ENCODE measurements at places on chromosomes 5 and 9.

- no peak for DNase-seq
Measured at GRCh38 chr5:129500101-129500500, 40.0 kb downstream of the ADAMTS19 start.

DNA sequence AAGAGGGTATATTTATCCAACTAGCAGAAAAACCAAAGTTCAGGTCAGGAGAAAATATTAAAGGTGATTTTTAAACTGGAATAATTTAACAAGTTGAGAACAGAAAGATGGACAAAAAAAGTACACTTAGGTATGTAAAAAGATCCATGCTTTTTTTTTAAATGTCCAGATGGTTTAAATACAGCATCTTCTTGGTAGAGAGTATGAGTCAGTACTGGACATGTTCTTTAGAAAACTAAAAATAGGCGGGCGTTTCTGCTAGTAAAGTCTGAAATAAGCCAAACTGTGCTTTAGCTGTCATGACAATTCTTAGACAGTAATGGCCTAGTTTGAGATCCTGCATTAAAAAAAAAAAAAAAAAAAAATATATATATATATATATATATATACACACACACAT is 255.9 kb upstream of the ST8SIA4 start:
- DNase-seq, result no peak

- DNase-seq, result no peak
Measured at GRCh38 chr5:172860520-172861443, 26.7 kb downstream of the ERGIC1 start.

GRCh38 chr5:179803651-179804554 is 2.8 kb downstream of the MGAT4B start:
- no peak for DNase-seq

DNA sequence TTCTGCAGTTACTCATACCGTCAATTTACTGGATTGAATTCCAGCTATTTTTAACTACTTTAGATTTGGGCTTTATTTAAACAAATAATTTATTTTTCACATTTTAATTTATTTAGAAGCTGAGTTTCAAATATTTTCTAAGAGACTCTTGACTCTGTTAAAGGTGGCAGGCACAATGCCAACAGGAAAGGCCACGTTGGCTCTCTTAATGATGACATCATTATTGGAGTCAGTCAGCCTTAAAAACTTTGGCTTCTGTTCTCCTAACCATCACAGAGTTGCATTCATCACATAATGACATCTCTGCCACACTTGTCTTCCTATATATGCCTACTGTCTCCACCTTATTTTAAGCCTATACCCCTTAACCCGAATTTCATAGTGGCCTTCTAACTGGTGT is 172.3 kb upstream of the PLPPR1 start:
- DNase-seq, result no peak

GRCh38 chr5:2192496-2192895 is 309.8 kb upstream of the IRX4 start:
- no peak for DNase-seq

DNA sequence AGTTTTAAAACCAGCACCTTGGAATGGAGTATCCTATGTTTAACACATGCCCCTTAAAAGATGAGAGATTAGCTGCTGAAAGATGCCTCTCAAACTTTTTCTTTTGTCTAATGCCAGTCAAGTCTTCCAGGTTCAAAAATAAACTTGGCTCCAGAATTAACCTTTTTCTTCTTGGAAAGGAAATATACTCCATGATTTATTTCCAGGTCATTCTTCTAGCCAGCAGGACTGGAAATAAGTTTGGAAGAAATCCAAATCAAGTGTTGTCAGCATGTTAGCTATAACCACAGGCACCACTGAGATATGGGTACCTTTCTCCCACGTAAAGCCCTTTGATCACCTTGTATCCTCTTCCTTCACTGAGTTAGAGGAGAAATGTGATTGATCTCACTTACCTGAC is 56.1 kb downstream of the NLN start:
- no peak for DNase-seq

DNA sequence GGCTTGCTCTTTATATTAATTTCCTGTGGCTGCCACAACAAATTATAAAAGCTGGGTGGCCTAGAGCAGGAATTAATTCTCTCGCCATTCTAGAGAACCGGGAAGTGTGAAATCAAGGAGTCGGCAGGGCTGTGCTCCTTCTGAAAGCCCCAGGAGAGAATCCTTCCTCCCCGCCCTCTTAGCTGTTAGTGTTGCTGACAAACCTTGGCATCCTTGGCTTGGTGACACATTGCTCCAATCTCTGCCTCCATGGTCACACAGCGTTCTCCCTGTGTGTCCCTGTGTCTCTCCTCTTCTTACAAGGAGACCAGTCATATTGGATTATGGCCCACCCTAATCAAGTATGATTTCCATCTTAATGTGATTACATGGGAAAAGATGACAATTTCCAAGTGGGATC is 55.9 kb upstream of the NEURL1B start:
- DNase-seq, result no peak

DNA sequence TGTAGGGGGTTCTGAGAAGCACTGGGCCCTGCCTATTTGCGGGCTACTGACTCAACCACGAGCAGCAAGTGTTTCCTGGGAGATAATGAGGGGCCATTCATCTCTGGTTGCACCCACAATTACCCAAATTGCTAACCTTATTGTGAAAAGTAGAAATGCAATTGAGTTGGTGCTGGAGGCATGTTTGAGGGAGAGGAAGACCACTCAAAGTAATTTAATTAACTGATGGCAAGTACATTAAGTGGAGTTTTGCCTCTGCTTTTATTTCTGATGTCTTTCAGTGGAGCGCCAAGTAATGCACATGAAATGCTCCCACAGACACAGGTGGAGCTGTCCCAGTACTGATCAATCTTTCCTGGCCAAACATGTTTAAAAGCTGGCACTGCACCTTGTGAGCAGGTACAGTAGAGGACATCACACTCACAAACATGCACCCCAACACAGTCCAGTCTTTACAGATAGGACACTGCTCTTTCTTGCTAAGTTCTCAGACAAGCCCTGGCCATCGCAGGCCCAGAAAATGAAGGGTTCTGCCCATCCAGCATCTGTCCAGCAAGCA is 195.4 kb downstream of the HSPA4 start:
- no peak for DNase-seq

- DNase-seq, result no peak
Measured at GRCh38 chr5:15267966-15268365, 232.0 kb upstream of the FBXL7 start.

- no peak for DNase-seq
Measured at GRCh38 chr5:85488295-85488694, 1103.6 kb upstream of the EDIL3 start.

GRCh38 chr5:88673253-88674105 is 209.5 kb downstream of the MEF2C start:
- no peak for DNase-seq

DNA sequence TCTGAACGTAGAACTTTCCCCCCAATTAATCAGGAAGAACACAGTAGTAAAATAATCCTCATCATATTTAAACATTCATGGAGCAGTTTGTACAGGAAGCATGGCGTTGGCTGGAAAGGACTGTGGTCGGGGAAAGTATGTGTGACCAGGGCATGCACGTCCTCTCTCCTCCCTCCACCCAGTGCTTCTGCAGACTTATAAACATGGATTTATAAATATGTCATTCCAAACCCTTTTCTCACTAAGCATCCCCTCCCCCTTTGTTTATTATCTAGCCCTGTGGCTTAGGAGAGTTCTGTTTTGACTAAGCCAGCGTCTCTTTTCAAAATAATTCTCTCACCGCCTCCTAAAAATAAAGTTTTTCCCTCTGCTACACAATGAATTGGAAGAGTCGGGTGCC is 70.4 kb upstream of the DAP start:
- no peak for DNase-seq

GRCh38 chr9:31253800-31254762 is 1130.4 kb upstream of the ACO1 start:
- DNase-seq, result no peak

GRCh38 chr9:89865357-89865756 is 260.5 kb downstream of the GADD45G start:
- DNase-seq, result no peak

DNA sequence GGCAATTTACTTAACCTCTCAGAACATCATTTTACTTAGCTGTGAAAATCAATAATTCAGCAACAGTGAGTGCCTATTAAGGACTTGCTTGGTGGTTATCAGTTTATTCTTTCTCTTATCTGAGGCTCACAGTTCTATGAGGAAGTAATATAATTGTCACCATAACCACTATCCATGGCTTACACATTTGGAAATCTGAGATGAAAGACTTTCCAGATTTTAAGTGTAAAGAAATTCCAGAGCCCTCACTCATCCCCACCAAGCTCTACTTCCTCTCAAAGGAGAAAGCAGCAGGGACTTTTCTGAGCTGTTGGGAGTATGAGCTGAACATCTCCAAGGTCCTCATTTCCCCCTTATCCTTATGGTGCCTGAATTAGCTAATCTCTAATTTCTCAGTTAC is 321.5 kb downstream of the FBXL7 start:
- no peak for DNase-seq

DNA sequence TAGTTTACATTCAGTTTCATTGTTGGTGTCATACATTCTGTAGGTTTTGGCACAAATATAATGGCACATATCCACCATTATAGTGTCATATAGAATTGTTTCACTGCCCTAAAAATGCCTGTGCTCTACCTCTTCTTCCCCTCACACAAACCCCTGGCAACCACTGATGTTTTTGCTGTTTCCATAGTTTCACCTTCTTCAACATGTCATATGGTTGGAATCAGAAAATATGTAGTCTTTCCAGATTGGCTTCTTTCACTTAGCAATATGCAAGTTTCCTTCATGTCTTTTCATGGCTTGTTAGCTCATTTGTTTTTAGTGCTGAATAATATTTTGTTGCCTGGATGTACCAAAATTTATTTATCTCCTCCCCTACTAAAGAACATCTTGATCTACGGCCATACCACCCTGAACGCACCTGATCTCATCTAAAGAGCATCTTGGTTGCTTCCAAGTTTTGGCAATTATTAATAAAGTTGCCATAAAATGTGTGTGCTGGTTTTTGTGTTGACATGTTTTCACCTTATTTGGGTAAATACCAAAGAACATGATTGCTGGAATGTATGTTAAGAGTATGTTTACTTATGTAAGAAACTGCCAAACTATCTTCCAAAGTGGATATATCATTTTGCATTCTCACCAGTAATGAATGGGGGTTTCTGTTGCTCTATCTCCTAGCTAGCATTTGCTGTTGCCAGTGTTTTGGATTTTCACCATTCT is 17.0 kb upstream of the CDK20 start:
- DNase-seq, result no peak

DNA sequence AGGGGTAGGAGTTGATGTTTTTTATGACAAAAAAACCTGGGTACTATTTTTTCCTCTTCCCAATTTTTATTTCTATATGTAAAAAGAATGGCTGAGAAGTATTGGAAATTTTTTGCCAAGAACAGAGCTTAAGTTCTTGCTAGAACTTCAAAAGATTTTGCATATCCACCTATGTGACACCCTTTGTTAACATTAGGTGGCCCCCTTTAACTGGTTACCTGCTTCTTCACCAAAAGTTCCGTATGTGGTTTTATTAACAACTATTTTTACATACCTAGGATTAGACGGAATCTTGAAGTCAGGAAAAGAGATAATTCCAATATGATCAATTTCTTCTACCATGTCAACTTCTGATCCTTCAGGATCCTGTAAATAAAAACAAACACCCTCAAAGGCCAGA is 15.5 kb downstream of the C5 start:
- no peak for DNase-seq

- DNase-seq, result no peak
Measured at GRCh38 chr9:14453286-14453685, 139.3 kb upstream of the NFIB start.
